ENCODE measurements at places on chromosomes 7 and 10.

GRCh38 chr7:77685233-77685632 is 11.0 kb upstream of the RSBN1L start:
- DNase-seq = no peak

DNA sequence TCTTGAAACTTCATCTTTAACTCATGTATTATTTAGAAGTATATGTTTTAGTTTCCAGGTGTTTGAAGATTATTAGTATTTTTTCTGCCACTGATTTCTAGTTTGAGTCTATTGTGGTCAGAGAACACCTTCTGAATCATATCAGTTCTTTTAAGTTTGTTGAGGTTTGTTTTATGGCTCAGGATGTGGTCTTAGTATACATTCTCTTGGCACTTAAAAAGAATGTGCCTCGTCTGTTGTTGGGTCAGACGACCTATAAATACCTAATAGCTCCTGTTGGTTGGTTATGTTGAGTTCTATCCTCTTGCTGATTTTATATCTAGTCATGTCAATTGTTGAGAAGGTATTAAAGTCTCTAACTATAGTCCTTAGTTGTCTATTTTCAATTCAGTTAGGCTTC is 15.9 kb downstream of the TDRD1 start:
- no peak for DNase-seq

DNA sequence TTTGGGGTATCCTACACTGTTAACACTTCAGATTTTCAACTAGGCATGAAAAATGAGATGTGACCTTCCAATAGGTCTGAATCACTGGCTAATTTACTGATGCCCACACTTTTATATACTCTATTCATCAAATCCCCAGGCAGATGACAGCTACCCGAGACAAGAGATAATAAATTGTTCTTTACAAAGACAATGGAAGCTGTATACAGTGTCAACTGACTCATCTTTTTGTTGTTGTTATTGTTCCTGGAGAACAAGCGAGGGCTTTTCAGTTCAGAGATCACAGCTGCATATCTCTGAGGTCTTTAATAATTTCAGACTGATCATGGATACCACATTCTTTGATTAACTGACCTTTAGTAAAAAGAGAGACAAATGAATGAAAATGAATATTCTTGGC is 228.9 kb downstream of the SDHAF3 start:
- DNase-seq = no peak

DNA sequence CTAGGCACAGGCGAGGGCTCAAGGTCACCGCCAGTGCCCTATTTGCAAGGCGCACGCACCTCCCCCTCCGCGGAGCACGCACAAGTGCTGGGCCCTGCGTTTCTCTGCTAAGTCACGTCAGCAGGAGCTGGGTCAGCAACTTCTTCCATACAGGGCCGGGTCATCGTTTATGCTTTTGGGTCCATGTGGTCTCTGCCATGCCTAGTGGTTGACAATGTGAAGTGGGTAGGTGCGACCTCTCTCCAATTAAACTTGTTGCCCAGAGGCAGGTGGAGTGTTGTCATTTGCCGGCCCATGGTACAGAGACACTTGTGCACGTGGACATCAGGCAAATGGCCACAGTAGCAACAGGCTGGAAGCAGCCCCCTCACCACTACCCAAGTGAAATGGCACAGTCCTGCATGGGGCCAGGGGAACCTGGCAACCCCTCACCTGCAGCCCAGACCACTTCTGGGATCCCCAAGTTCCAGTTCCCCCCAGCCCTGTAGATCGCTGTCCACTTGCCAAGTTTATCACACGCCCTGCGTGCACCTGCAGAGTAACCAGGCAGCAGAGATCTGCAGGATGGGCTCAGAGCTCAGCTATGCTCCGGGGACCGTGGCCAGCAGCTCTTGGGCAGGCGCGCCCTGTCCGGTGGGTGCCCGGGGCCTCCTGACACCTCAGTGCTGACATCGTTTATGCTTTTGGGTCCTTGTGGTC is 86.1 kb upstream of the PPP2R2D start:
- DNase-seq = no peak

DNA sequence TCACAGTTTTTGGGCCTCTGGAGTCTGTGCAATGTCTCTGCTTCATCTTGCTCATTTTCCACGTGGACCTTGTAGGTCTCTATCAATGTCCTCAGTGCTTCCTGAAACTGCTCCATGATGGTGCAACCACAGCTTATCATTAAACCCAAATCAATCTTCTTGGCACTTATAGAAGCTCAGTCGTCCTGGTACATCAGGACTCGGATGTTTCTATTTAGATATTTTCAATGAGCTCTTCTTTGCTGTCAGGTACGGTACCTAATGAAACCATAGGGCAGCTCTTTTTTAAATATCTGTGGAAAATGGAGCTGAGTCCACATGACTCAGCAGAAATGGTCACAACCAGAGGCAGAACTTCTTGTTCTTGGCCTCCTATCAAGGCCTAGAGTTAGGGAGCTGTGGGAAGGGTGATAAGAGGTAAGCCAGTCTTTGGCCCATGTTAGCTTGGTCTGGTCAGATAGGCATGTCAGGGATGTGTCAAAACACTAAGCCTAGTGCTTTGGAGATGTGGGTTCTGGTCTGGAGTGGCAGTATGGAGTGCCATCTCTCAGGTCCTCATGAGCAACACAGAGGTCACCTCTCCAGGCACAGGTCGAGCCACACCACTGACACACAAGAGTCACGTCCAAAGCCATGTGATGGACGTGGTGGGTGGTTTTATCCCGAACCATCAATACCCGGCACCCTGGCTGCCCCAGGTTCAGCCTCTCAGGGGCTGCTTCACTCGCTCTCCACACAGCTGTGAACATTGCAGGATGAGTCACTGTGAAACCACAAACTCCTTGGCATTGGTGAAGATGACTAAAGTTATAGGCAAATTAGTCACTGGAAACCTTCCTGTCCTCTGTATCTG is 87.0 kb downstream of the TBXAS1 start:
- DNase-seq = no peak

DNA sequence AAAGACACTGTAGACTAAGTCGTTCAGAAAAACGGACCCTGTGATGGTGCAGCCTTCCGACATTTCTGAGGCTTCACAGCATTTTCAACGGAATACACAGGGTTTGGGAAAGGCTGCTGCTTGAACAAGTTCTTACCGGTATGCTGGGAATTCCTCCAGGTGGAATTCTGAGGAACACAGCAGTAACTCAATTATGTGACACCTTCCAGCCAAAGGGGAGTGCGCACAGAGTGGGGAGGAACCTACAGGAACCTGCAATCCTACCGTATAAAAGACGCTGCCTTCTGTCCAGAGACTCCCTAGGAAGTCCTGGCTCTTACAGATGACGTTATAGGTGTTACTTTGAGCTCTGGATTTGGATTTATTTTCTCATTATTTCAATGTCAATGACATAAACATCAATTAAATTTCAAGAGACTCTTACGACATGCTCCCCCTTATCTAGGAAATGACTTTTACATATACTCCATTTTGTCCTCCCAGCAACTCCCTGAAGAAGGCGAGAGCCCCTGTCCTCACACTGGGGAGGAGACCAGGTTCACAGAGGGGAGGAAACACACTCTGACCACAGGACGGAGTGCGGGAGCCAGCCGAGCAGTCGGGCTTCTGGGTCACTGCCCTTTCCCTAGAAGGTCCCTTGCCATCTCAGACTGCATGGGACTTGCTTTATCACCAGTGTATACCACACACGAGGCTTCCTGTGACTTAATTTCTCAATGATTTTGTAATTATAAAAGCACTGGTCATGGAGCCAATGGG is 27.9 kb downstream of the VIPR2 start:
- DNase-seq = no peak

DNA sequence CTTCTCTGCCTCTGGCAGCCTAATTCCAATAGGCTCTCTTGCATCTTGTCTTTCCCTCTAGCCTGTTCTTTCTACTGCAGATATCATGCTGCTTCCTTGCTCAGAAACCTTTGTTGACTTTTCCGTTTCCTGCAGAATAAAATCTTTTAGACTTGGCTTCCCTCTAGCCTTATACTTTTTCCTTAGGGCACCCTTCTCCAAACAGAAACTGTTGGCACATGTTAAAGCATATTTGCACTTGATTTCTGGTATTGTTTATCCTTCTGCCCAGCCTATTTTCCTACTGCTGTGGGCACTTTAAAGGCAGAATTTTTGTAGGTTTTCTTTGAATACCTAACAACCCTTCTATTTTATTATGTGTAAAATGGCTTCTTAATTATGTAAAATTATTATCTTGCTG is 4.6 kb downstream of the GNAI1 start:
- no peak for DNase-seq

GRCh38 chr10:50044941-50045664 is 22.7 kb upstream of the WASHC2A start:
- DNase-seq = no peak

DNA sequence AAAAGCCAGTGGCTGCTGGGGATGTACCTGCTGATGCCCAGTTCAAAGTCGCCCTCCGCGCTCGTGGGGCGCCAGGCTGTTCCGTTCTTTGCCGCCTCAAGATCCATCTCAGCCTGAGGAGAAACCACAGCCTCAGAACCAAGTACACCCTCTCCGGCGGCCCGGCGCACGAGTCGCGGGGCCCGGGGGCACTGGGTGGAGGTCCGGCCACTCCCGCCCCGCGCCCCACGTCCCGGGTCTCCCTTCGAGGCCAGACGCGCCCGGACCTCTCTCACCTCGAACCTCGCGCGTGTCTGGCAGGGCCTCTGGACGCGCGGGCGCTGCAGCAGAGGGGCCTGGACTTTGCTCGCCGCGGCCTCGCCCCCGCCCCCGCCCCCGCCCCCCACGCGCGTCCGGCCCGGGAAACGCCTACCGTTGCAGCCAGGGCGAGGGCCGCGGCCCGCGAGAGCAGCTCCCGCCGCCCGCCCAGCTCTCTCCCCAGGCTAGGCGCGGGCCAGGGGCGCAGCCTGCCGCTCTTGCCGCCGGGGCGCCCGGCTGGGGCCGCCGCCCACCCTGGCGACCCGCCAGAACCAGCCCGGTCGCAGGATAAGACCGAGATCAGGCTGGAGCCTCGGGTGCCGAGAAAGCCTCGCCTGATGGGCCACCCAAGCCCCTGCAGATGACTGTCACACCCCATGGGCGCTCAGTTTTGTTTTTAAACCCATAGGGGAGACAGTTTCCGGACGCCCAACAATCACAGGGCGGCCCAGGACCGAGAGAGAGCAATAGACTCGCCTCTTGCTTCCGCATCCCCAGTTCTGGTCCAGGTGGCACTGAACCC is at the start of gene ABCB4:
Gene ABCB4, minus strand, starts transcription at position 322 of the 820 bp plus-strand sequence. Its CDS starts 215 bp downstream, at position 107.
- no peak for DNase-seq

- DNase-seq = no peak
Measured at GRCh38 chr10:48981310-48981907, 41.8 kb upstream of the LRRC18 start.

GRCh38 chr7:87599336-87599735 is 1.3 kb downstream of the ABCB1 start:
- DNase-seq = no peak

DNA sequence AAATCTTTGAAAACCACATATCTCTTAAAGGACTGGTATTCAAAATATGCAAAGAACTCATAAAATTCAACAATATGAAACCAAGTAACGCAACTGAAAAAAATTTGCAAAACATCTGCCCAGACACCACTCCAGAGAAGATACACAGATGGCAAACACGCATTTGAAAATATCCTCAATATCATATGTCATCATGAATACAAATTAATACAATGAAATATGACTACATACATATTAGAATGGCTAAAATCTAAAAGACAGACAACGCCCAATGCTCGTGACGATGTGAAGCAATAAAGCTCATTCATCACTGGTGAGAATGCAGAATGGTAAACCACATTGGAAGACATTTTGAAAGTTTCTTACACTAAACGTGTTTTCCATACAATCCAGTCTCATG is 770.1 kb upstream of the CELF2 start:
- no peak for DNase-seq

DNA sequence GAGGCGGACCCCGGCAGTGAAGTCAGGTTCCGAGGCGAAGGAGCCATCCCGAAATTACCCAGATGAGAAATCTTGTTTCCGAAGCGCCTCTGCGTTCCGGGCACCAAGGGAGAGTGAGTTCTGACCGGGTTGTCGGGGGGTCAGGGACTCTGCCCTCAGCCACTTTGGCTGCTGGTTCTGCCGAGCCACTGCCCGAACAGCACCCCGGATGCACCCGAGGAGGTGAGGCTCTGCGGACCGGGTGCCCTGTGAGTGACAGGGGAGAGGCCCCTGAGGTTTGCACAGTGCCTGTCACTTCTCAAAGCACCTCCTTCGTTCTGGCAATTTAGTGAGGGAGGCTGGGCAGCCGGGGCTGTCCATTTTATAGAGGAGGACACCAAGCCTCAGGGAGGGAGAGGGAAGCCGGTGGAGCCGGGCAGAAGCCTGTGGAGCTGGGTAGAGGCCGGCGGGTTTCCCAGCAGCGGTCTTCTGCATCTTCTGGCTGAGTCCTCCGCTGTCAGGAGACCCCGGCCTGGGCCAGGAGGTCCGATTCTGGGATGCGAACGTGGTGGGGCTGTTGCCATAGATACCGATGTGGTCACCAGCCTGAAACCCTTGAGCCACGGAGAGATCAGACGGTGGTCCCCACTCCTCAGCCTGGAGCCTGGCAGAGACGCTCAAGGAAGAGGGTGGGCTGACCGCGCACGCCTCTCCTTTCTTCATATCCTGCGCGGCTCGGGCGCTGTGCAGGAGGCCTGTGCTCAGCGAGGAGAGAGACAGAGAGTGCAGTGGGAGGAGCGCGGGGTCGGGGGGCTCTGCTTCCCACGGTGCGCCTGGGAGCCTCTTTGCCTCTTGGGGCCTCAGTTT is 18.9 kb upstream of the SHH start:
- DNase-seq = no peak

- DNase-seq = peak; percentile 16
Measured at GRCh38 chr7:43583424-43584194, 701 bp downstream of the STK17A start.

- DNase-seq = no peak
Measured at GRCh38 chr7:107090457-107090856, 46.0 kb downstream of the PRKAR2B start.

DNA sequence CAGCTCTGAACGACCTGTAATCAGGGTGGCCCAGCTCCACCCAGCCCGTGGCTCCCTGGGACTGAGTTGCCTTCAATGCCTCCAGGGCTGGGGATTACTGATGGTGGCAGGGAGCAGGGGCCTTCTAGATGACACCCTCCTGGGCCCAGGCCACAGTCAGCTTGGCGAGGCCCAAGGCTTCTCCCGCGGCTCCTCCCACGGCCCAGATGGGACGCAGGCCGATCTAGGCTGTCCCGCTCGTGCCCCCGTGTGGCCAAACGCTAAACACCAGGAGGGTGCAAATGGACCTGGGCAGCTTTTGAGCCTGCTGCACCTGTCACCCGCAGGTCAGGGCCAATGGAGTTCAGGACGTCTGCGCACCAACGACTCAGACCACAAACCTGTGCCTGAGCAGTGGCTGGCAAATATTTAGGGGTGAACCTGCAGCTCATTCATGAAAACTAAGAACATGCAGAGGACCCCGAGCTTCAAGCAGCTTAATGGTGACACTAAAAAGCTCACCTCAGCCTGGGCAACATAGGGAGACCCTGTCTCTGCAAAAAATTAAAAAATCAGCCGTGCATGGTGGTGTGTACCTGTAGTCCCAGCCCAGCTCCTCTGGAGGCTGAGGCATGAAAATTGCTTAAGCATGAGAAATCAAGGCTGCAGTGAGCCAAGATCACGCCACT is 43.2 kb downstream of the ASB13 start:
- peak; percentile 49 for DNase-seq

GRCh38 chr10:9419757-9420156 is 1365.3 kb downstream of the GATA3 start:
- DNase-seq = no peak
